ENCODE measurements at places on chromosomes 16 and 17. TPM values are rescaled to one million over a fixed set of nuclear protein-coding genes. Genes with fewer than 3 reads are reported as not detected.

The KRT32 gene
- 0.08 TPM for total RNA-seq

The INTS2 gene
- total RNA-seq = 13.7 TPM

The HP gene
- not detected for total RNA-seq

The TBC1D26 gene
- total RNA-seq = not detected

The CD2BP2 gene
- 97.2 TPM for total RNA-seq

All from A375 (cell line).